ENCODE measurements at places on chromosomes 2 and 18.

- DNase-seq, result no peak
These were observed 923 bp downstream of the TEKT4 start for GRCh38 chr2:94872088-94872618.

- DNase-seq, result no peak
These were observed 19.2 kb upstream of the GNAL start for GRCh38 chr18:11669948-11670275.

- DNase-seq, result no peak
These were observed 78.8 kb downstream of the EHBP1 start for GRCh38 chr2:62784341-62784740.

DNA sequence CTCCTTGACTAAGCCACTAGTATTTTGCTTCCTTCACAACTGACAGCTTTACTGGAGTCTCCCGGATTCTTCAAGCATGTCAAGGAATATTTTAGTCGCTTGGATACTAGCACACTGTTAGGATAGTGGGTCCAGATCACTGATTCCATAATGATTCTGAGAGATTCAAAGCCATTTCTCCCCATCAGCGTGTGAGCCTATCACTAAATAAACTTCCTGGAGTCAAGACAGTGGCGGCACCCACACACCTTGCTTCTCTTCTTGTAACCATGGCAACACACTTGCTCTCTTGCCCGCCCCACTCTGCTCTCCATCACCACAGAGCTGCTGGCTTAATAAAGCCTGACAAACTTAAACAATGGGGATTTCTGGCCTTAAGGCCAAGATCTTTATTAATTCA lies 245.1 kb downstream of the LRRTM1 start:
- DNase-seq, result no peak

GRCh38 chr2:75253526-75253925 lies 54.2 kb upstream of the TACR1 start:
- no peak for DNase-seq

DNA sequence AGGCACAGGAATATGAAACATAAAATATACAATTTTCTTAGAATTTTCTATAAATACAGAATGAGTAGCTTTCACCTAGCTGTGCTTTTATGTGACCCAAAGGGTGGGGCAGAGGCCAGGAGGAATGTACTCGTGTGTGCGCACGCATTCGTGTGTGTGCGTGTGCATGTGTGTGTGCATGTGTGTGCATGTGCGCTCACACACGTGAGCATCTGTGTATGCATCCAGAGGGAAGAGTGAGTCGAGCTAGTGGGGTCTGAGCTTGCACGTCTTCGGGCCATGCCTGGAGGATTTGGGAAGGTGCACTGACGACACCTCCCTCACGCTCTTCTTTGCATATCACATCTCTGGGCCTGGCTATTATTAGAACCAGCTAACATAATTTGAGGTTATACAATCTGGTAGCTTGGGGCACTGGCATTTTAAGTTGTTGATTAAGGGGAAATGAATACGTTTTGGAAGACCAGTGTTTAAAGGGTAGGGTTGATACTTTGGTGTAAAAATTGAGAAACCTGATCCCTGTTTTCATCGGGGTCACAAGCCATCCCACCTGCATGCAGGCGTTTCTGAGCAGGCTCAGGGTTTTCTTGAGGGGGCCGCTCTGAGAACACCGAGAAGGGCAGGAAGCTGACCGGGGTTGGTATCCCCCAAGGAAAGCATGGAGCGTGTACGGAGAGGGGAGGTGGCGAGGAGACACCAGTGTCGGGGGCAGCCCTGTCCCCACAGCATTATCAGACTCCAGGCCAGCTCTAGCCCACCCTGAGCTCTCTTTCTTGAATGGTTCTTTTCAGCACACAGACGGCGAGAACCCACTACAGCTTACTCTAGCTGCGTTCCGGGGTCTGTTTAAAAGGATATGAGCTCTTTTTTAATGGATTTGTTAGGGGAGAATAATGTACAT lies 85.3 kb downstream of the LRRFIP1 start:
- DNase-seq, result no peak

DNA sequence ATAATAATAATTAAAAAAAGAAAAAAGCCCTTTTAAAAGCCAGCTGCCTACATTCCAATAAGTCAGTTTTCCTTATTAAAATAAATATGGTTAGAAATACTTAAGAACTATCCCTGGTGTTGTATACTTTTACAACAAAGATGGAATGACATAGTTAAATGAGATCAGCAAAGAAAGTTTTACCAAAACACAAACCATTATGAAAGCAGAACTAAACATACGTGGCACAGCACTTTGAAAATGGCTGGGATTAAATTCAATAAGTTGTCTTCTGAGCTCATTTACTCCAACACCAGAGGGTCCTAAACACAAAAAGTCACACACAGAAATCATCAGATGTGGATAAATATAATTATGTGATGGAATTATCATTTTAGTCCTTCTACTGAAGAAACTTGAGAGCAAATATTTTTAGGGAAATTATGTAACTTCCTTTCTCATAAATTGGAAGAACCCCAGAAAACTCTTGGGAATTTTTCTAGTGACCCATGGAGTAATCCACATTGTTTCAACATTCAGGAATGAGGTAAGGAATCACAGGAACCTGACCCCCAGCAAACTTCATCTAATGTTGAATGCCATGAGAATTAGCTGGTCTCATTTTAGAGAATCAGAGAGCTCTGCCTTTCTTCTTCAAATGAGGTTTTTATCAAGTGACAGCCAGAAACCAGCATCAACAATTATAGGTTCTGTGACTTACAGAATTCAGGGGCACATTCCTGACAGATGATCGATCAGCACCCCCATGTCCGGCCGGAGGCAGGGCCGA lies 11.5 kb upstream of the TMEM237 start:
- no peak for DNase-seq

GRCh38 chr18:34637094-34637801 lies 72.8 kb upstream of the DTNA start:
- DNase-seq, result no peak

- DNase-seq, result no peak
These were observed 38.4 kb downstream of the CD302 start for GRCh38 chr2:159759577-159759976.

DNA sequence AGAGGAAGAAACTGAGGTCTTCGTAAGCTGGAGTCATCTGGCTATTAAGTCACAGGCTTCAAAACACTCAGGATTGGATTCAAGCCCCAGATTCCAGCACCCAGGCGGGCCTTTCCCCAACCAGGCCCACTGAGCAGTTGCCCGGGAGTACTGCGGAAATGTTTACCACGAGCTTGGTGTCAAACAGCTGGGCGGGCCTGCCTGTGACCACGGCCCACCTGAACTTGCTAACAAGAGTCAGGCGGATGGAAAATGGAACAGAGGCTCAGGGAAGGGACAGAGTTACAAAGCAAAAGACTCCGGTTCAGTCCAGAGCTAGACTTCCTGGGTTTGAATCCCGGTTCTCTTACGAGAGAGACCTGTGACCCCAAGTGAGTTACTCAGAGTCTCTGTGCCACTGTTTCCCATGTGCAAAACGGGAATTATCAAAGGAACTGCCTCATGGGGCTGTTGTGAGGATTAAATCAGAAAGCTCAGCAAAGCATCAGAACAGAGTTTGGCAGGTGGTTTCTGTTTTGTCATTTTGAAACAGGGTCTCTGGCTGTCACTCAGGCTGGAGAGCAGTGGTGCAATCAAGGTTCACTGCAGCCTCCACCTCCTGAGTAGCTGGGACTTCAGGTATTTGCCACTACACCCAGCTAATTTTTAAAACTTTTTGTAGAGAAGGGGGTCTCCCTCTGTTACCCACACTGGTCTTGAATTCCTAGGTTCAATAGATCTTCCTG lies 49.0 kb upstream of the TFCP2L1 start:
- DNase-seq, result no peak

DNA sequence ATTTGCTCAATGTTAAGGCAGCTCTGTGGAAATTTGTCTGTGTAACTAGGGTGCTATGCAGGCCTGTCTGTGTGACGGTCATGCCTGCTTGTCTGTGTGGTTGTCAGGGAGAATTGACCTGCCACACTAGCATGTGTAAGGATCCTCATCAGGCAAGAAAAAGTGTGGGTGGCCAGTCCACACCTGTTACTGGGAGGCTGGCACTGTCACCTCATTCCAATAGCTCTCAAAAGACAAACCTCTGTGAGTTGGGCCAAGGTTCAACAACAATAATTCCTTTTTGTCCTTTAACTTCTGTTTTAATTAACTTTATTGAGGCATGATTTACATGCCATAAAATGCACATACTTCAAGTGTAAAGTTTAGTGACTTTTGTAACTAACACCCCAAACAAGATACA lies 4.2 kb upstream of the MARCO start:
- no peak for DNase-seq

DNA sequence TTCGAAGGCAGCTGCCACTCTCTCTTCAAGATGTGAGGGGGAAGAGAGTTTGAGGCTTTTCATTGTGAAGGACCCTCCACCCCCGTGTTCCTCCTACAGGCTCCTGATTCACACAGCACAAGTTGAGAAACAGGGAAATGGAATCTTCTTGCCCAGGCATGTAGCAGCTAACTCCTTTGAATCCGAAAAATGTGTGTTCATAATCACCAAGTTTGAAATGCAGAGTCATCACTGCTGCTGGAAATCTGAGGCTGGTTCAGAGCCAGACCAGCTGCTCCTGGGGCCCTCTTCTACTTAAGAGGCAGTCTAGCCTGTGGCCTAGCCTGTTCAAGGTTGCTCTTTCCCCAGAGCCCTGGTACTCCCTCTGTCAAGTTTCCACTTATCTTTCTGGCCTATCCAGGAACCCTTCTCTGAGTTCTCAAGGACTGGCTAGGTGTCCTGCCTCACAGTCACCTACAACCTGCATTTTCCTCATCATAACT lies 166.4 kb downstream of the TMEM247 start:
- no peak for DNase-seq

DNA sequence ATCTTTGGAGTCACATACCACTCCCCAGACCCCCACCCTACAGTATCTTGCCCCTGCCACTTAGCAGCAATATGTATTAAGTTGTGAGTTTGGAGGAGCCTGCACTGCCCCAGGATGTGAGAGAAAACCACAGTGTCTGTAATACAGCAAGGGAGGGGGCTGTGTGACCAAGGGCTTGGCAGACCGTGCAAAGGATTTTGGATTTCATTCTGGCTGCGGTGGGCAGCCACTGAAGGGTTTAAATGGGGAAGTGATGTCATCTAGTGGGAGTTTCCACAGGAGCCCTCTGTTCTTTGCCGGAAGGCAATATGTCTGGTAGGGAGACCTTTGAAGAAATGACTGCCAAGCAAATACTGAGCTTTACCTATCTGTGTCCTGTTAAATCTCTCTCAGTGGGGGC lies 202.4 kb downstream of the FHOD3 start:
- no peak for DNase-seq

GRCh38 chr2:240909216-240909974 lies 3.3 kb downstream of the CROCC2 start:
- DNase-seq, result no peak

DNA sequence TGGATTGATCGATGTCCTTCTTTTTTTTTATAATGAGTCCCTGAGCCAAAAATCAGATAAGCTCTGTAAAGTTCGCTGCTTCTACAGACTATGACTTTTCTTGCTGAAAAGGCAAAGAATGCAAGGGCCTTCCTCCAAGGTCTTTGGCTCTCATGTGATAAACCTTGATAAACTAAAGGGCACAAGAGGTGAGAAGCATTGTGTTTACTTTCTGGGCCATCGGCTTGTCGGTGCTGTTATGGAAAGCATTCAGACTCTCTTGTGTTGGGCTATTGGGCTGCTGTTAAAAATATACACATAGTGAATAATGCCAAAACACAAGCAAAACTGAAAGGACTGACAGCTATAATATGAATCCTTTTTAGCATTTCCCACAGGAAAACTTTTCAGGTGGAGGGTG lies 472.4 kb upstream of the SPHKAP start:
- no peak for DNase-seq

DNA sequence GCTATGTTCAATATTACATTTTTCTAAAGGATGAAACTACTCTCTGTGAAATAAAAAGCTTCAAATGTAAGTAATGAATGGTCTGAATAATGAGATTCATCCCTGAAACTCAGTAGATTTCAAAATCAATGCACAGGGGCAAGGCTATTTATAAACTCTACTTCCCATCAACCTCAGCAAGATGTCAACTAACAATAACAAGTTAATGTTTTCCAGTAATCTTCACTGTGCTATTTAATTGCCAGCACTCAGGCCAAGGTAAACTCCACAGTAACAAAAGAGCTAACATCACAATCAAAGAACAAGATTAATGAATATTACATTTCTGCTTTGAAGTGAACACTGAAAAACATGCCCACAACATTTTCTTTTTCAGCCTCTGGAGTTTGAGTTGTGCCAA lies 144.3 kb upstream of the ZFP36L2 start:
- no peak for DNase-seq

GRCh38 chr2:214747992-214748391 lies 61.5 kb downstream of the BARD1 start:
- no peak for DNase-seq

DNA sequence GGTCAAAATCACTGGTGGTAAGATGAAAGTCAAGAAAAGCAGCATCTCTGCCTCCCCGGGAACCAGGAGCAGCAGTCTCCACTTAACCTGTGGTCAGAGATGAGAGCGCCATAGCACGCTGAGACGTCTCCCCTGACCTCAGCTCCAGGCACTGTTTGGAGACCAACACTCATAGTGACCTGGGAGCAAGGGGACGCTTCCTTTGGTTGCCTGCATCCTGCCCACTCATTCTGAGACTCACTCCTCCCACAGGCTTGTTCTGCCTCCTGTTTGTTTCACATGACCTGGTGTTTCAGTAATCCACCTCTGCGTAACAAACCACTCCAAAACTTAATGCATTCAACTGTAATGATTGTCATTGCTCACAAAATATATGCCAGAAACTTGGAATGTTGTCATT lies 139.3 kb downstream of the ACOXL start:
- no peak for DNase-seq

DNA sequence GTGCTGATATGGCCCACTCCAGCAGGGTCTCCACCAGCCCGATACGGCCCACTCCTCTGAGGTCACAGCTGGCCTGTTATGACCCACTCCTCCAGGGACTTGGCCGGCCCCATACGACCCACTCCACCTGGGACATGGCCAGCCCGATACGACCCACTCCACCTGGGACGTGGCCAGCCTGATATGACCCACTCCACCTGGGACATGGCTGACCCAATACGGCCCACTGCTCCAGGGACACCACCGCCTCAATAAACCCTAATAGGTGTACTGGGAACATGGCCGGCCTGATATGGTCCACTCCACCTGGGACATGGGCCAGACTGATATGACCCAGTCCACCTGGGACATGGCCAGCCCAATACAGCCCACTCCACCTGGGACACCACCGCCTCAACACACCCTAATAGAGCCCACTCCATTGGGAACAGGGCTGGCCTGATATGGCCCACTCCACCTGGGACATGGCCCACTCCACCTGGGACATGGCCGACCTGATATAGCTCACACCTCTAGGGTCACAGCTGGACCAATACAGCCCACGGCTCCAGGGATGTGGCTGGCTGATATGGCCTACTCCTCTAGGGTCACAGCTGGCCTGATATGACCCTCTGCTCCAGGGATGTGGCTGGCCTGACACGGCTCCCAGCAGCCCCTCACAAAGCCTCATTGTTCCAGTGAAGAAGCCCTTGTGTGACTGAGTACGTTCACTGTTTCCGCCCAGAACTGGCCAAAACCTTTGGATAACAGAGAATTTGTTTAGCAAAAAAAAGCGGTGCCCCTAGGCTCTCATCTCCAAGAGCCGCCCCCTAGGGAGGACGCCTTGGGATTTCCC lies 245.6 kb downstream of the HDAC4 start:
- DNase-seq, result no peak

All from stimulated activated CD8-positive, alpha-beta memory T cell treated with anti-CD3 and anti-CD28 coated beads, Interleukin-2, amount 100 ng/mL, for 1 hour (primary cell).